A172 (cell line): ENCODE measurements at places on chromosomes 4 and X. TPM values are rescaled to one million over a fixed set of nuclear protein-coding genes. Genes with fewer than 3 reads are reported as not detected.
A peak's percentile ranks its signal among the peaks of the same experiment; 100 is the strongest.

- DNase-seq = no peak
Measured at GRCh38 chr4:149752729-149753128, 62.9 kb downstream of the IQCM start.

DNA sequence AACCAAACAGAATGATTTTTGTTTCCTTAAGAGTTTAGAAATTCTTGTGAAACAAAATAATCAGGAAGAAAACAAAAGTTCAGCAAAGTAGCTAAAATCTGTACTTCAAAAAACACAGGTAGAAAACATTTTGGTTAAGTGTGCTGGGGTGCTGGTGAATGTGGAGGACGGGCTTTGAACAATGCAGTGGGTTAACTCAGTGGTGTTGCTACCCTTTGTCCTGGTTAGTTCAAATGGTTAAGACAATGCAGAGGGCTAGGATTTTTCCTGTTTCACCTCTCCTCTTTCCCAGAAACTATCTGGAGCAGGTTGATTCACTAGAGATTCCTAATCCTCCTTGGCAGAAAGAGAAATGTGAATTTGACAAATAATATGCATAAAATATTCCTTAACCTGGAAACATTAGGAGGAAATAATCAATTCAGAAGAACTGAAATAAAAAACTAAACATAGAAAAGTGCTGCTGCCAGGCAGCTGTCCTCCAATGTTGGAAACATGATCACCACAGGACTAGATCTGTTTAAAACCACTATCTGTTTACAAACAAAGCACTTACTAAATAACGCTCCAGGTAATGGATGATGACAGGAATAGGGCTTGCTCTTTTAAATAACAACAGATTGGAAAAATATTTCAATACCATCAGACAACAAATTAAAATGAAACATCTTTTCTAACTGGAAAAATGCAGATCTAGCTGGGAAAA lies 148.9 kb downstream of the MAML3 start:
- no peak for DNase-seq

The NDNF gene
- 0.14 and 0.29 TPM in 2 replicates for total RNA-seq

The STBD1 gene
- 2.8 and 4.6 TPM in 2 replicates for total RNA-seq

- no peak for DNase-seq
Measured at GRCh38 chrX:1500701-1501624, 36.0 kb downstream of the P2RY8 start.

The IL3RA gene
- not detected in 2 replicates for total RNA-seq

- DNase-seq = no peak
Measured at GRCh38 chrX:19674041-19674789, 158.9 kb upstream of the MAP3K15 start.

The PTTG2 gene
- not detected in 2 replicates for total RNA-seq

DNA sequence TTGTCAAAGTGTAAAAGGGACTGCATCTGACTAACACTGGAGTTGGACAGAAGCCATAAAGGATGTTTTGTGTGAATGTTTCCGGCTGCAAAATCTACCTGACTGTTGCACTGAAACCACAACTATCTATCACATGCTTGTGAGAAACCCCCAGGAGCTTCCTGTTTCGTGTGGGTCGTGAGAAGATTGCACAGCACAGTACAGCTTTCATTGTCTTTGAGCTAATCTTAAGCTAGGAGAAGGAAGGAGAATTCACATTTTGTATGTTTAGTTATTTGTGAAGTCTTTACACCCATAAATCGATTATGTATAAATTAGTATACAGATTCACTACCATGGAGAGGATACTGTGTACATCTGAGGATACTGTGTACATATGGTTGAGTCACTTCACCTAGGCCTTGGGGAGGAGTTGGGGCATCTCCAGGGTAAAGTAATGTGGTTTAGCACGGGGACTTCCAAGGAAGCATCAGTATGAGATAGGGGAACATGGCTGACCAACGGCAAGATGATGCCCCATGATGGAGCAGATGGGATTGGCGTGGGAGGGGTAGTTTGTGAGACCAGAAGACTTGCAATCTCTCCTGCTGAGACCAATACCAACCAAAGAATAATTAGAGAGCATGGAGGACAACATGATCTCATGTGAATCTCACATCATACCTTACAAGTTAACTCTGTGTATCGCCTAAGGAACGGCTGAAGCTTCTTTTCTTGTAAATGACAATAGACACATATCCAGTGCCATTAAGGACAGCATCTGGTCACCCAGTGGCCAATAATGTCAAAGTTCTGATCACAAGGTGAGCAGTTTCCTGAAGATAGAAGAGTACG lies 43.1 kb upstream of the FAM9C start:
- peak; percentile 90 for DNase-seq

- DNase-seq = no peak
Measured at GRCh38 chr4:95107004-95107403, 349.2 kb downstream of the BMPR1B start.

- DNase-seq = no peak
Measured at GRCh38 chr4:167431371-167431770, 197.1 kb upstream of the SPOCK3 start.

DNA sequence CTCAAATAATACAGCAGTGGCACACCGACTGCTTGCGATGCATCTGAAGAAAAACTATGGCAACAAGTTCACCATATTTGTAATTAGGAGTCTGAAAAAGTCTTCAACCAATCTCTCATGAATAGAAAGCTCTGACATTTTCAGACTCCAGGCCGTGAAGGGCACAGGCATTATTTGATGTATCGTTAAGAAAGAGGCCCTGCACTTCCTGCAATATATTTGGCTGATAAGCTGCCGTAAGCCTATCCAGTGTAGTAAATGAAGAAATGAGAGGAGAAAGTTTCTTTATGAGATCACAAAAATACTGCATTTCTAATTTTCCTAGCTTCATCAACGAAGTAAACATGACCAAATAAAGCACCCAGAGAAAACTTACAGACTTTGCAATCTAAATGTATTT lies 613.8 kb upstream of the TECRL start:
- no peak for DNase-seq

- no peak for DNase-seq
Measured at GRCh38 chr4:15322006-15322405, 105.8 kb upstream of the C1QTNF7 start.
